ENCODE measurements at places on chromosomes 13 and 19.

DNA sequence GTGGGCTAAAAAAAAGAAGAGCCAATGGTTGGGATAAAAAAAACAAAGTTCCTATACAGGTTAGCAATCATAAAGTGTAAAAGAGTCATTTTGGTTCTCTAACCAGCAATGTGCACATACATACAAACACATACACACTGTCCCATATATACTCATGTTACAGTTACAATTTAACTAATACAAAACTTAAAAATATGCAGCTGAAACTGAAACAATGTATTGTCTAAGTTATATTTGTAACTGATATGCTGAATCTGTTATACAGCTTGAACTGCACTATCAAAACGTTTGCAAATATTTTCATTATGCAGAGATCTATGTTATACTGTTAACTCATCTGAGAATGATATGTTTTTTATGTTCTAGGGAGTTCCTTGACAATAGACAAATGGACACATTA is 173.7 kb downstream of the KLF12 start:
- DNase-seq = no peak

GRCh38 chr19:4722671-4723594 is 709 bp downstream of the DPP9 start:
- DNase-seq = no peak

DNA sequence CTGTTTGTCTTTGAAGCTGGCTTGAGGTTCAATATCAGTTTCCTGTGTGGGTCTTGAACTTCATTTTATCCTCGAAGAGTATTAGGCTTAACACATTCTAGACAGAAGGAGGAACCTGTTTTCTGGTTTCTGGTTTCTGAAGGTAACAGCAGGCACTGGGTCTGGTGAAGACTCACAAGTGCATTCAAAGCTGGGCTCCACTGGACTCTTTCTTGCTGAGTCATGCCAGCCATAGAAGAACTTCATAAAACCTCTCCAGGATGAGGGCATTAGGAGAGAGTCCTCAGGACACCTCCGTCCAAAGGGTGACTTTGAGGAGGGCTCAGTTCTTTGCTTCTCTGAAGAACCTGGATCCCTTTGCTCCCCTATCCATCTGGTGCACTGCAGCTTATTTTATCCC is 668.6 kb upstream of the SLC10A2 start:
- DNase-seq = no peak

DNA sequence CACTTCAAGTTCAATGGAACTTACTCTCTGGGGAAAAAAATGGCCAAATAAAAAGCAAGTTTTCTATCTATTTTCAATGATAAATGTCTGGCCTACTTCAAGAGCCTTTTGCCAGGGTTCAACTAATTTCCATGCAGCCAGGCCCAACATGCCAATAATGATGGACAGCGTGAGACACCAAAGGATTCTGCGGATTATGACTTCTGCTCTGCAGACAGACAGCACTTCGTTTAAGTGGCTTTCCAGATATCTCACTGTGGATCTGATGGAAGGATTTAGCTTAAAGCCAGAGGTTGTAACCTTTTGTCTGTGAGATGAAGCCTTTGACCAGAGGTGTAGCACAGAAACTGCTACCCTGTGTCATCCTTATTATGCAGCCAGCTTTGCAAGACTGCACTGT is 614.2 kb downstream of the DCT start:
- DNase-seq = no peak

- DNase-seq = no peak
Measured at GRCh38 chr13:111152844-111153243, 37.7 kb downstream of the ARHGEF7 start.

- DNase-seq = no peak
Measured at GRCh38 chr13:26605845-26606244, 48.4 kb downstream of the WASF3 start.

GRCh38 chr13:21079221-21079620 is 17.8 kb upstream of the LATS2 start:
- DNase-seq = no peak

DNA sequence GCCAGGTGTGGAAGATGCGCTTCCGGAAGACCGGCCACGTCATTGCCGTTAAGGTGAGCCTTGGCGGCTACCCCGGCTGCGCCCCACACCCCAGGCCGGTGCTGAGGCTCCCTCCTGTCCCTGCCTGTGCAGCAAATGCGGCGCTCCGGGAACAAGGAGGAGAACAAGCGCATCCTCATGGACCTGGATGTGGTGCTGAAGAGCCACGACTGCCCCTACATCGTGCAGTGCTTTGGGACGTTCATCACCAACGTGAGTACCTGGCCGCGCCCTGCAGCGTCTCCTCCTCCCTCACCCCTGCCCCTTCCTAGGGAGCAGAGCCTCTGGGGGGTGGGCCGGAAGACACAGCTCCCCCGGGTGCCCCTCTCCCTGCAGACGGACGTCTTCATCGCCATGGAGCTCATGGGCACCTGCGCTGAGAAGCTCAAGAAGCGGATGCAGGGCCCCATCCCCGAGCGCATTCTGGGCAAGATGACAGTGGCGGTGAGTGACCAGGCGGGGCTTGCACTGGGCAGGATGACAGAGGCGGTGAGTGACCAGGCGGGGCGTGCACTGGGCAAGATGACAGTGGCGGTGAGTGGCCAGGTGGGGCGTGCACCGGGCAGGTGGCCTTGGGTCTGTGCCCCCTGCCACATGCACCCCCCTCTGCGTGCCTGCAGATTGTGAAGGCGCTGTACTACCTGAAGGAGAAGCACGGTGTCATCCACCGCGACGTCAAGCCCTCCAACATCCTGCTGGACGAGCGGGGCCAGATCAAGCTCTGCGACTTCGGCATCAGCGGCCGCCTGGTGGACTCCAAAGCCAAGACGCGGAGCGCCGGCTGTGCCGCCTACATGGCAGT is 4.1 kb upstream of the TGFBR3L start:
- DNase-seq = no peak

- DNase-seq = no peak
Measured at GRCh38 chr13:81779876-81780275, 1439.0 kb upstream of the SPRY2 start.

GRCh38 chr13:40116008-40116407 is 460.5 kb downstream of the COG6 start:
- DNase-seq = no peak

- no peak for DNase-seq
Measured at GRCh38 chr19:42255766-42256745, 1.1 kb upstream of the ERF start.

All from activated CD8-positive, alpha-beta memory T cell treated with anti-CD3 and anti-CD28 coated beads for 24 hours (primary cell).